ENCODE measurements at places on chromosomes 7 and 10. TPM values are rescaled to one million over a fixed set of nuclear protein-coding genes. Genes with fewer than 3 reads are reported as not detected.

- no peak overlapping the region for H3K27ac ChIP-seq
- H3K4me1 ChIP-seq: peaks cover 8% of the 10 kb centered on the region
- H3K4me3 ChIP-seq: no peak overlapping the region
- DNase-seq: no peak
Observed at GRCh38 chr7:106010331-106010730, 47.3 kb downstream of the CDHR3 start.

GRCh38 chr10:103636492-103636891 is 143.0 kb downstream of the NEURL1 start:
- no peak for DNase-seq
- H3K27ac ChIP-seq: peak overlapping the region; percentile 57
- H3K4me1 ChIP-seq: peaks cover 26% of the 10 kb centered on the region
- H3K27me3 ChIP-seq: no peaks in the 10 kb centered on the region
- H3K4me3 ChIP-seq: no peak overlapping the region

DNA sequence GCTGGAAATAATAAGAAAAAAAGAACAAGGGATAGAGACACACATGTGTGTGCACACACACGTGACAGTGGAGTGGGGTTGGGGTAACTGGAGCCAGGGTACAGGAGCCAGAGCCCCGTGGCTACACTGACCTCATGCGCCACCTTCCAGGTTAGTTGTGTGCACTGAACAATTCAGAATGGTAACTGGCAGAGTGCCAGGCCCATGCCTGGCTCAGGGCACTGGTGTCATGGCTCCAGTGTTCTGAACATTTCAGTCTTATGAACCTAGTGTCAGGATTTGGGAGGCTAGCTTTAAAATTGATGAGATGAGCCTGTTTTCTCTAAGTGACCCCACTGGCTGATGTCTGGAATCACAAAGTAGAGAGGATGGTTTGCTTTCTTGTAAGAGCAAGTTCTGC is 269.6 kb downstream of the SORCS3 start:
- no peak overlapping the region for H3K27ac ChIP-seq
- no peaks in the 10 kb centered on the region for H3K4me1 ChIP-seq
- no peak overlapping the region for H3K4me3 ChIP-seq
- no peaks in the 10 kb centered on the region for H3K36me3 ChIP-seq
- DNase-seq: no peak
- H3K27me3 ChIP-seq: no peaks in the 10 kb centered on the region

GRCh38 chr10:17396004-17396403 is 58.4 kb downstream of the ST8SIA6 start:
- H3K27ac ChIP-seq: no peak overlapping the region
- no peaks in the 10 kb centered on the region for H3K4me1 ChIP-seq
- no peaks in the 10 kb centered on the region for H3K27me3 ChIP-seq

Gene TNRC18
- 222 TPM for total RNA-seq

Gene MYPN
- 0.13 TPM for total RNA-seq

GRCh38 chr7:81482600-81483186 is 287.2 kb downstream of the HGF start:
- H3K36me3 ChIP-seq: no peaks in the 10 kb centered on the region
- no peaks in the 10 kb centered on the region for H3K27me3 ChIP-seq
- H3K4me3 ChIP-seq: no peak overlapping the region
- no peaks in the 10 kb centered on the region for H3K4me1 ChIP-seq
- no peak for DNase-seq

GRCh38 chr10:32980558-32981468 is 22.8 kb upstream of the ITGB1 start:
- H3K36me3 ChIP-seq: no peaks in the 10 kb centered on the region
- H3K27ac ChIP-seq: peak overlapping the region; percentile 92
- peaks cover 3% of the 10 kb centered on the region for H3K4me1 ChIP-seq
- H3K4me3 ChIP-seq: peak overlapping the region; percentile 54

GRCh38 chr7:139523968-139524815 is 707 bp downstream of the CLEC2L start:
- H3K27ac ChIP-seq: no peak overlapping the region
- no peak overlapping the region for H3K4me3 ChIP-seq
- no peaks in the 10 kb centered on the region for H3K27me3 ChIP-seq
- DNase-seq: no peak
- H3K36me3 ChIP-seq: no peaks in the 10 kb centered on the region

Gene PDZD7
- 55.9 TPM for total RNA-seq

DNA sequence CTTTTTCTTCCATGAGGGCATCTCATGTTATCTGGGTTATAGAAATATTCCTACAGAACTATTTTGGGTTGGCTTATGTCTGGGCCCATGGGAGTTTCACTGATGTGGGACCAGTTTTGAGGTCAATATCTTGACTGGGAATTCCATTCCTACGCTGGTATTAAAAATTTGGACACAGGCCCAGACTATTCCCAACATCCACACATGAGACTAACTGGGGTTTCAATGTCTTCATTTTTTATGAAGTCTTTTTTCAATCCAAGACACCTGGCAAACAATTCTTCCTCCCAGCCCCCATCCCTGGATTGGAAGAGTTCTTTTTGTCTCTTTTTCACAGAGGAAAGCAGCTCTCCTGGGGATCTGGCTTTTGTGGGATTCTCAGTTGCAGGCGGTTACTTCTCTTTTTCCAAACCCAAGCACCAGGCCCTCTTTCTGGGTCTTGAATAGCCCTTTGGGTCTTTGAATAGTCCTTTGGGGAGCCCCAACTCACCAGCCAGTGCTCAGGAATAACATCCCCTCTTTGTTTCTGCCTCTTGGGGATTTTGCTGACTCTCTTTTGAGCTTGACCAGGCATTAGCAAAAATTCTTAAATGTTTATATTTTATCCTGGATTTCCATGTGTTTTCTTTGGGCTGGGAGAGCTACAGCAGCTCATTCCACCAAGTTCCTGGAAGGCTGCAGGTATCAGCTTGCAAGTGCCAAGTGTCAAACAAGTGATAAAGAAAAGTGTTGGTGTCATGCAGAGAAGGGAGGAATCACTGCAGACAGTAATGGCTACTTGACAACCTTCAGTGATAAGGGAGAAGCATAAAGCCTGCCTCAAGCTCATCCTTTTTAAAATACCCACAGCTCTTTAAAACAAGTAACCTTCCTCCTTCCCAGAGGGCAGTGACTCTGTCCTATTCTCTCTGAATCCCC is 234.3 kb downstream of the ADAM12 start:
- H3K27me3 ChIP-seq: no peaks in the 10 kb centered on the region
- H3K4me1 ChIP-seq: no peaks in the 10 kb centered on the region
- no peaks in the 10 kb centered on the region for H3K36me3 ChIP-seq
- H3K4me3 ChIP-seq: no peak overlapping the region

- H3K27ac ChIP-seq: no peak overlapping the region
- DNase-seq: no peak
- H3K27me3 ChIP-seq: no peaks in the 10 kb centered on the region
- no peaks in the 10 kb centered on the region for H3K4me1 ChIP-seq
- no peak overlapping the region for H3K4me3 ChIP-seq
Observed at GRCh38 chr7:111937163-111937562, 269.0 kb downstream of the DOCK4 start.

DNA sequence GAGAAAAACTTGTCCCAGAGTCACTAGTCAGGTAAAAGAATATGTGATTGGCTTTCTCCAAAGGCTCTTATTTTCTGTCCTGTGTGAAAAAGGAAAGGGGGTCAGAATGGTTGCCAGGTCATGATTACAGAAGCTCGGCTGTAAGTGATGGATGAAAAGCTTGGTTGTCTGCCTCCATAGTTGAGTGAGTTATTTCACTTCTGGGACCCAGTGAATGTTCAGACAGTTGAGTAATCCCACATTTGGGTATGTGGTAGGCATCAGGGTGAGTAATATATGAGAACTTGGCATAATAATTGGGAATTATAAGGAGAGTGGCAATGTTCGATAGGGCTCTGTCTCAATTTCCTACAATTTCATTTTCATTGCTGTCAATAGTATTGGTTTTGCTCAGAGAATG is 72.5 kb downstream of the BBS9 start:
- H3K36me3 ChIP-seq: no peaks in the 10 kb centered on the region
- no peak overlapping the region for H3K4me3 ChIP-seq
- H3K27ac ChIP-seq: no peak overlapping the region
- no peaks in the 10 kb centered on the region for H3K4me1 ChIP-seq
- H3K27me3 ChIP-seq: no peaks in the 10 kb centered on the region

Gene HKDC1
- total RNA-seq: 207 TPM

DNA sequence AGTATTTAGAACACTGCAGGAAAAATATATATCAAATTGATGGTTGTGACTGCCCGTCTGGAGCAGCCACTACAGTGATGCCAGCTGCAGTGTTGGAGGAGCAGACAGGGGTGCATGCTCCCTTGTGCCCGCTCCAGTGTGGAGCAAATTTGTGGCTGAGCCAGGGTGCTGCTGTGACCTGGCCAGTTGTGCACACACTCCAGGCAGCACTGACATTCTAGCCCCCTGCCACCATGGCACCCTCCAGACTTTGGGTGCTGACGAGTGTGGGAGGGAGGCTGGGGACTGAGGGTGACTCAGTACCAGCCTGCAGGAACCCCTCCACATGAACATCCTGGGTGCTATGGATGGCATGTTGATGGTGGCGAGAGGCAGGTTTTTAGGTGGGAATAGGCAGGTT is 160.0 kb upstream of the PCDH15 start:
- H3K27me3 ChIP-seq: no peaks in the 10 kb centered on the region
- H3K4me1 ChIP-seq: no peaks in the 10 kb centered on the region
- DNase-seq: no peak
- no peak overlapping the region for H3K4me3 ChIP-seq
- no peaks in the 10 kb centered on the region for H3K36me3 ChIP-seq

Gene ADO
- total RNA-seq: 9.8 TPM

Gene CLCN1
- 6.5 TPM for total RNA-seq

Gene RGR
- total RNA-seq: 4.0 TPM

DNA sequence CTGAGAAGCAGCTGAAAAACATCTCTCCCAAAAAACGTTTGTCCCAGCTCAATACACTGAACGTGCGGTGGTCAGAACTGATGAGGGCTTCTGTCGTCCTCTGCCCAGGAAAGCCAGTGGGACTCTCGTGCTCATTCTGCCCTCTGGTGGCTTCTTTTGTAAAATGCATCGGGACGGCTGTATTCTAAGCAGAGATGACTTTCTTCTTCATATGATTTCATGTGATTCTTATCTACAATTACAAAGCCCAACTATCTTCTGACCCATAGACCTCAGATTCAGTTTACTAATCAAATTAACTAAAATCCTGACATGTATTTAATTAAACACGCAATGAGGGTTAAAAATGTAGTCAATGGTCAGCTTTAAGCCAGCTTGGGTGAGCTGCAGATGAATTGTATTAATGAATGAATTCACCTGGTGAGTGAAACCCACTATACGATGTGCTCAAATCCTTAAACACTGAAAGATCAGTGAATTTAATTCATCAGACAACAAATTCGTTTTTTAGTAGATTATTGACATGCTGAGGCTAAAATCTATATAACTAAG is 117.6 kb upstream of the FAM204A start:
- DNase-seq: peak; percentile 23
- no peaks in the 10 kb centered on the region for H3K36me3 ChIP-seq
- H3K27me3 ChIP-seq: no peaks in the 10 kb centered on the region
- H3K4me3 ChIP-seq: peak overlapping the region; percentile 42

Gene XPNPEP1
- 148 TPM for total RNA-seq

- no peak overlapping the region for H3K27ac ChIP-seq
- no peaks in the 10 kb centered on the region for H3K27me3 ChIP-seq
- H3K36me3 ChIP-seq: no peaks in the 10 kb centered on the region
- H3K4me1 ChIP-seq: no peaks in the 10 kb centered on the region
- DNase-seq: no peak
Observed at GRCh38 chr7:81883801-81884393, 114.0 kb upstream of the HGF start.

GRCh38 chr7:261341-262250 is 28.4 kb upstream of the FOXL3 start:
- H3K27me3 ChIP-seq: no peaks in the 10 kb centered on the region
- H3K27ac ChIP-seq: no peak overlapping the region
- no peak for DNase-seq

DNA sequence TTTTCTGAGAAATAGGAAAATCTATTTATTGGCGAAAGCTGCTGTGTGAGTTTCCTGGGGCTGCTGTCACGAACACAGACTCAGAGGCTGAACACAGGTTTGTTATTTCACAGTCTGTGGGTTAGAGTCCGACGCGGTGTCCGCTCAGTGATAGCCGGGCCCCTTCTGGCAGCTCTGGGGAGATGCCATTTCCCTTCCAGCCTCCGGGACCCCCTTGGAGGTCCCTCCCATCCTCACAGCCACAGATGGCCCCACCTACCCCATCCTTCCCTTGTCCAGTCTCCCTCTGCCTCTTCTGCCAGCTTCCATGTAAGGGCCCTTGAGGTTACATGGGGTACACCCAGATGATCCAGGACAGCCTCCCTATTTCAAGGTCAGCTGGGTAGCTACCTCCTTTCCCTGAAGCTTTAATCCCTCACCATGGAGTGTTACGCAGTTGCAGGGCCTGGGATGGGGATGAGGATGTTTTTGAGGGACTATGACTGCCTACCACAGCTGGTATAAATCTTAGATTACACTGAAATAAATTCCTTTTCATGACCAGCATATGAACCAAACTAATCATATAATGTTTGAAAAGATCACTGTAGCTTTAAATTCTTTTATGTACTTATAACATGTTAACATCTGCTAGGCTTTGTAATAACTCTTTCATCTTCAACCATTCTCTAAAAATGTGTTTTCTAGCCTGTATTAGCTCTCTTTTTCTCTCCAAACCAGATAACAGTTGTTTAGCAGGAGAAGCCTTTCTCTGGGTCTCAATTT is 98.5 kb downstream of the WDR37 start:
- no peaks in the 10 kb centered on the region for H3K27me3 ChIP-seq
- DNase-seq: peak; percentile 29
- H3K4me1 ChIP-seq: no peaks in the 10 kb centered on the region
- H3K36me3 ChIP-seq: no peaks in the 10 kb centered on the region
- no peak overlapping the region for H3K27ac ChIP-seq
- H3K4me3 ChIP-seq: no peak overlapping the region

Gene ZNF239
- total RNA-seq: 2.6 TPM

- H3K4me1 ChIP-seq: no peaks in the 10 kb centered on the region
- no peak overlapping the region for H3K27ac ChIP-seq
- H3K4me3 ChIP-seq: no peak overlapping the region
- peak; percentile 46 for DNase-seq
Observed at GRCh38 chr7:127865466-127865865, 165.8 kb downstream of the LRRC4 start.

GRCh38 chr10:87750001-87750671 is 67.9 kb downstream of the ATAD1 start:
- H3K36me3 ChIP-seq: no peaks in the 10 kb centered on the region
- H3K4me1 ChIP-seq: no peaks in the 10 kb centered on the region
- DNase-seq: no peak
- H3K27ac ChIP-seq: no peak overlapping the region

DNA sequence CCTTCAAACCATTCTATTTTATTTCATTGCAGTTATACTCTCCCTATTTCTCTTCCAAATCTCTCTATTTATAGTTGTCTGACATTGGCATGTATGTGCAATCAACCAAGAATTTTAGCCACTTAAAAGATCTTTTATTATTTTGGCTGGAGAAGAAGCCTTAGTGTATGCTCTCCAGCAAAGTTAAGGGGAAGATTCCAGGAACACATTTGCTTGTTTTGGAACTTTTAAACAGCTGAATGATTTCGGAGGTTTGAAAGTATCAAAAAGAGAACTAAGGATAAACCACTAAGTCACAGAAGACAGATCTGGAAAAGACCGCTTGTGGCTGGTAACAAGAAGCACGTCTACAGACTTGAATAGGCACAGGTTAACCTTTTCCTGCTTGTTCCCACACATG is 182.2 kb upstream of the FZD1 start:
- H3K27ac ChIP-seq: no peak overlapping the region
- no peaks in the 10 kb centered on the region for H3K27me3 ChIP-seq
- no peaks in the 10 kb centered on the region for H3K4me1 ChIP-seq
- no peak for DNase-seq

GRCh38 chr7:131959106-131959812 is 402.8 kb upstream of the PODXL start:
- DNase-seq: no peak
- H3K4me1 ChIP-seq: no peaks in the 10 kb centered on the region
- H3K27me3 ChIP-seq: no peaks in the 10 kb centered on the region
- no peak overlapping the region for H3K4me3 ChIP-seq
- no peak overlapping the region for H3K27ac ChIP-seq
